ENCODE measurements at places on chromosomes 6 and 20. TPM values are rescaled to one million over a fixed set of nuclear protein-coding genes. Genes with fewer than 3 reads are reported as not detected.
A peak's percentile ranks its signal among the peaks of the same experiment; 100 is the strongest.

DNA sequence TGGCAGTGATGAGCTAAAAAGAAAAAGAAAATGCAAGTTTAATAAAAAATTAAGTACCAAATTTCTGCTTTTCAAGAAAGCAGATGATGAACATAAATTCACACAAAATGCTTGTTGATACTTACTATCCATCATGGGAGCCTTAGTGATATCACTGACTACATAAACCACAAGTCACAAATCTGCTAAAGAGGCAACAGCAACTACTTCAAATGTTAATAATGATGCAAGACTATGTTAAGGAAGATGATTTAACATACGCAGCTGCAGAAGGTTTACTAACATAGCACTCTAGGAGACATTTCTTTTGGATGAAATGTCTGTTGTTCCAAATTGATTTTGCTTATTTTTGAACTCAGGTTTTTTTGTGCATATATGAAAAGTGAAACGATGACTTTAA, 18.6 kb downstream of the FYN start:
- peak; percentile 33 for DNase-seq

- no peak for DNase-seq
Observed at GRCh38 chr20:52880259-52880658, 91.9 kb upstream of the TSHZ2 start.

Gene RBM38
- 6.1 TPM for total RNA-seq

GRCh38 chr6:72350296-72350881, 271.5 kb upstream of the KCNQ5 start:
- DNase-seq: no peak

DNA sequence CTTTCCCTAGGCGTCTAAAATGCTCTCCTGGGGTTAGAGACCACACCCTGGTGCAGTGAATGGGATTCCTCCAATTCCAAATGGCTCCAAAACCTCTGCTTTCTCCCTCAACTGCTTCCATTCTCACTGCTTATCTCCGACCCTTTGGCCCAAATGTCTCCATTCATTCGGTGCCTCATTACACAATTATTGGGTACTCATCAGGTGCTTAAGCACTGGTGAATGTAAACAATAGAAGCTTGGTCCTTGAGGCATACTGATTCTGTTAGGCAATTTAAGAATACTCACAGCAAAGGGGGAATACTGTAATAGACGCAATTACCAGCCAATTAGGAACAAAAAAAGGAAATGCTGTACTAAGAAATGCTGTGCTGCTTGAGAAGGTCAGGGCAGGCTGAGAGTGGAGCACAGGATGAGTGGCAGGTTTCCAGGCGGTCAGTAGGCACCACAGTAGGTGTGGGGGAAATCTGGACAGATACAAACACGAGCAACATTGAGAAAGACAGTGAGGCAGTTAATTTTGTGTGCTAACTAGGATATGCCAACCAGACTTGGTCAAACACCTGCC, 23.0 kb downstream of the GMDS start:
- peak; percentile 21 for DNase-seq

Gene PCMT1
- 117 TPM for total RNA-seq

DNA sequence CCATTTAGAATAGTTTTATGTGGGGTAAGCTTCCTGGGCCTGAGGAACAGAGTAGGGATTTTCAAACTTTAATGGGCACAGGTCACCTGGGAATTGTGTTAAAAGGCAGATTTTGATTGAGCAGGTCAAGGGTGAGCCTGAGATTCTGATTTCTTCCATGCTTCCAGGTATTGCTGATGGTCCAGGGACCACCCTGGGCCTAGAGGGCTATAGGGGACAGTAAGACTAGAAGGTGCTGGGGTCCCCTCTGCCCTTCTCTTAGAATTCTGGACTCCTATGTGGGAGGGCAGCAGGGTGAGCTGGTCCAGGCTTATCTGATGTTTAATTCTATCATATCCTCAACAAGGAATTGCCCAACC, 2.6 kb downstream of the DDR1 start:
- no peak for DNase-seq

GRCh38 chr6:35089935-35090505, 51.1 kb downstream of the TCP11 start:
- DNase-seq: peak; percentile 53

Gene IMPG1
- total RNA-seq: not detected

Gene NHSL1
- total RNA-seq: 17.8 TPM

Gene COL21A1
- total RNA-seq: 29.5 TPM

- peak; percentile 98 for DNase-seq
Observed at GRCh38 chr6:111605100-111605751, 452 bp downstream of the TRAF3IP2 start.

DNA sequence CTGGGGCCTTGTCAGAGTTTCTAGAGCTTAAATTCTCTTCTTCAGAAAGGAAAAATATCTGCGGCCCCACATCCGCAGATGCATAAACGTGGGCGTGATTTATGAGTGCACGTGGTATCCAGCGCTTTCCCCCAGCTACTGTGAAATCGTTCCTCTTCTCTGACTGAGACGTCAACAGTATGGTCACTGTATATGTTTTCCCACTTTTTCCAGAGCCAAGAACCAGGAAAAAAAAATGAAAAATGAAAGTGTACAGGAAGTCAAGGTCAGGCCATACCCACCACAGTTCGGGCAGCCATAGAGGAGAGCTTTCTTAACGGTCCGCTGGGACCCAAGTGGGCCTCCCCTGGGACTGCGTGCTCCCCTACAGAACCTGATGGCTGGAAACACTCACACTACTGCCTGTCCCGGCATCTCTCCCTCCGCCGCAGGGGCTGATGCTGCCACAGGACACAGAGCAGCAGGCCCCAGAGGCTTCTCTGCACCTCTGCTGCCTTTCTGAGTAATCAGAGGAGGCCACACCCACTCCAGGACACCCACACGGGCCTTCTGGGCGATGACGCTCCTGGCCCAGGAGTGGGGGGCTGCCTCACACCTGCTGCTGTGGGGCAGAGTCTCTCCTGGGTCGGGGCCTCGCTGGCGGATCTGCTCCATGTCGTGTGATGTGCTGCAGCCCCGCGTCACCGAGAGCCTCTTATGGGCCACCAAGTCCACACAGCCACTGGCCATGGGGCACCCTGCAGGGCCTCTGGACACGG, 16.4 kb upstream of the STX16 start:
- DNase-seq: no peak

Gene DEFB124
- total RNA-seq: not detected

GRCh38 chr20:59102841-59103299, 60.3 kb upstream of the PRELID3B start:
- DNase-seq: no peak

DNA sequence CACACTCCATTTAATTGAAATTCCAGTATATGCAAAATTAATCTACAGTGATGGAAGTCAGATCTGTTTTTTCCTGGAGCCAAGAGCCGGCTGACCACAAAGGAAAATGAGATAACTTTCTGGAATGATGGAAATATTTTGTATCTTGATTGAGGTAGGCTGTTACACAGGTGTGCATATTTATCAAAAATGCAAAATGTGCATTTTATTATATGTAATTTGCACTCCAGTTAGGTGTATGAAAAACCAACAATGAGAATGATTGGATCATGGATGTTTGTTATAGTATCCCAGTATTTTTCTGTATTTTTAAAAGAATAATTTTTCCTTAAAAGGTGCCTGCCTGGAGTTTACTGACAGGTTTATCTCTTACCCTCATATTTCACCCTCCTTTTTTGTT, 242.0 kb upstream of the JAG1 start:
- no peak for DNase-seq

Gene RAD21L1
- total RNA-seq: not detected

Measured in fibroblast of the aortic adventitia (primary cell).